Fibroblast of skin of left biceps (primary cell): ENCODE measurements at places on chromosomes 5 and 9.

GRCh38 chr5:50710838-50711237 is 44.4 kb downstream of the PARP8 start:
- no peak for DNase-seq

DNA sequence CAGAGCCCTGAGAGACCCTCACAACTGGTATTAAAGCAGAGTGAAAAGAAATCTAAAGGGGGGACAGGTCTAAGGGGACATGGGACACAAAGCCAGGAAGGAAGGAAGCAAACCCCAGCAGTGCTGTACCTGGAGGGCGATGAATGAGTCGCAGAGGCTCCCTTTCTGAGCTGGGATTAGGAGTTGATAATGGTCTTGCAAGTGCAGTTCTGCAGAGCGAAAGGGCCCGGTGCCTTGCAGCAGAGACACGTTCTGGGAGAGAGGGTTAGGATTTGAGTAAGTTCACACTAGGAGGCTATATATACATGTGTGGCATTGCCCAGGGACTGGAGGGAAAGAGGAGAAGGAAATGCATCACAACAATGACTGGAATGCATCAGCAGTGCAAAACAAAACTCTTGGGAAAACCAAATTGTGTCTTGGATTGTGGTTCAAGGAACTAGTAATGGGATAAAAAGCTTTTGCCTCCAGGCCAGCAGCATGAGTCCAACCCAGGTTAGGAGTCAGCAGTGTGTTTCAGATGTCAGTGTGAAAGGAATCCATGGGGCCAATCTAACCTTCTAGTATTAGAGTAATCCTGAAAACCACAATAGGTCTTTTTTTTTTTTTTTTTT is 38.8 kb upstream of the LIFR start:
- DNase-seq = peak; percentile 59

GRCh38 chr5:134935711-134936602 is 31.0 kb downstream of the PCBD2 start:
- DNase-seq = no peak

DNA sequence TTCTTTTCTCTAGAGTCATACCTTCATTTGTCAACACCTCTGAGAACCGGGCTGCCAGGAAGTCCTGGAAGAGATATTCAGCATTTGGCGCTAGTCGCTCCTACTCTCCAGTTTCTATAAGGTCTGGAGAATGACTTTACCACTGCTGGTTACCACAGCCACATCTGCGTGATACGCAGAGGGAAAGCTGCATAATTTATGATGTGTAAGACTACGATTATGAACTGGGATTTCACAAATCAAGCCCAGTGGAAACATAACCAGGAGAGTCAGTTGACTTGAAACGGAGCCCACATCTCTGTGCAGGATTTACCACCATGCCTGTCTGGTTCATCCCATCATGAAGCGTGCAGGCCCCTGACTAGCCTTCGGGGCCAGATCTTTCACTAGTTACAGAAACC is 72.6 kb downstream of the FGF1 start:
- peak; percentile 98 for DNase-seq

DNA sequence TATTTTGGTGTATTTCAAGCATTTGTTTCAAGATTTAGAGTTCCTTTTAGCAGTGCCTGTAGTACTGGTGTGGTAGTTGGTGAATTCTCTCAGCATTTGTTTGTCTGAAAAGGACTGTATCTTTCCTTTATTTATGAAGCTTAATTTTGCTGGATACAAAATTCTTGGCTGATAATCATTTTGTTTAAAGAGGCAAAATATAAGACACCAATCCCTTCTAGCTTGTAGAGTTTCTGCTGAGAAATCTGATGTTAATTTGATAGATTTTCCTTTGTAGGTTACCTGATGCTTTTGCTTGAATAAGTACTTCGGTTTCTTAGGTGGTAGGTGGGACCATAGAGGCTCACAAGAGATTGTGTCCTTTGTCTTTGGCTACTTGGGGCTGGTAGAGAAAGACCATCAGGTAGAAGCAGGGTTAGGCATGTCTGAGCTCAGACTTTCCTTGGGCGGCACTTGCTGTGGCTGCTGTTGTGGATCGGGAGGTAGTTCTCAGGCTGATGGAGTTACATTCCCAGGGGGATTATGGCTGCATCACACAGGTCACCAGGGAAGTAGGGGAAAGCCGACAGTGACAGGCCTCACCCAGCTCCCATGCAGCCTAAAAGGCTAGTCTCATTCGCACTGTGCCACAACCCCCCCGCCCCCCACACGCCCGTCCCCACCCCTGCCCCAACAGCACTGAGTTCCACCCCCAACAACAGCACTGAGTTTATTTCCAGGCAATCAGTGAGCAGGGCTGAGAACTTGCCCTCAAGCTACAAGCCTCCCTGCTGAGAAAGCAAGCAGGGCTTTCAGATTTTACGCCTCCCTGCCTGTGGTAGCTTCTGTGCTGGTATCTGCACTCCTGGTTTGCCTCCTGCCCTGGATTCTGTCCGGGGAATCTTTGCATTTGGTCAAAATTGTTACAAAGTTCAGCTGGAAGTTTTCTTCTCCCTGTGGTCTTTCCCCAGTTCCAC is 127.1 kb upstream of the GLRA1 start:
- DNase-seq = no peak

- no peak for DNase-seq
Measured at GRCh38 chr9:124480621-124480981, 26.6 kb downstream of the NR5A1 start.

GRCh38 chr5:154199671-154200220 is 9.2 kb downstream of the GALNT10 start:
- no peak for DNase-seq

GRCh38 chr9:109017493-109017892 is 4.2 kb upstream of the CTNNAL1 start:
- DNase-seq = no peak

DNA sequence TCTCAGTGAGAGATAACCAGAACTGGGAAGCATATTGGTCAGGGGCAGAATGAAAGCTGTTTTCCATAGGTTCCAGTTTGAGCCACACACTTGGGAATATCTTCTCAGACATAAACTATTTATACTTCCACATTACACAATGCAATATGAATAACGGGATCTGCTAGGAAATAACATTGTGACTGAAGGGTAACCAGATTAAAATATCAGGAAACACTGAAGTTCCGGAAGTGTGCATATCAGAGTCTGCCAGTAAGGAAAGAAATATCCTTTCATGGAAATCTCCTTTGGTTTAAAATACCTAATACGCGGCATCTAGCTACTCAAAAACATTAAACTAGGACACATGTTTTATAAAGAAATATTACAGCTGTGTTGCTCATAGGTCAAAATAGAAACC is 56.3 kb downstream of the ST8SIA4 start:
- DNase-seq = peak; percentile 46

- DNase-seq = no peak
Measured at GRCh38 chr9:117204971-117205370, 209.9 kb downstream of the ASTN2 start.

- peak; percentile 37 for DNase-seq
Measured at GRCh38 chr5:52787600-52788504, at the start of the genes ITGA1 and PELO. ITGA1 (plus strand) TSS chr5:52787916; CDS start chr5:52788354, 438 bp downstream. PELO (plus strand) TSS chr5:52787916; CDS start chr5:52800395, 12,479 bp downstream.

DNA sequence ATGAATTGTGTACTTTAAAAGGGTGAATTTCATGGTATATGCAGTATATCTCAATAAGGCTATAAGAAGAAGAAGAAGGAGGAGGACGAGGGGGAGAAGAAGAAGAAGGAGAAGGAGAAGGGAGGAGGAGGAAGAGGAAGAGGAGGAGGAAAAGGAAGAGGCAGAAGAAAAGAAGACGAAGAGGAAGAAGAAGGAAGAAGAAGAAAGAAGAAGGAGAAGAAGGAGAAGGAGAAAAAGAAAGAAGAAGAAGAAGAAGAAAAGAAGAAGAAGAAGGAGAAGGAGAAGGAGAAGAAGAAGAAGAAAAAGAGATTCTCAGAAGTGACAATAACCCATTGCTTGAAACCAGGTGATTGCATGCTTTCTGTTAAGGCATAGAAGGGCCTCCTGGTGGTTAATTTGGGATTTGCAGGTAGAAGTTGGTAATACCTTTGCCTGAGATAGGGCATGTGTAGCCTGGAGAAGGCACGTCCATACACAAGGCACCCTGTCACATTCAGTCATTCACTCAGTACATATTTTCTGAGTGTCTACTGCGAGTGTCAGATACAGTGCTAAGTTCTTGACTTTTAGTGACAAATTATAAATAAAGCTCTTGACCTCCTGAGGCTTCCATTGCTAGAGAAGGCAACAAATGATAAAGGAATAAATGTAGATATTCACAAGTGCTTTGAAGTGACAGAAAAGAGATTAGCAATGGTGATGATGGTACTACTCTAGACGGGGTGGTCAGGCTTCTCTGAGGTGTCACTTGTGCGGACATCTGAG is 231.3 kb downstream of the NPR3 start:
- DNase-seq = no peak

GRCh38 chr9:96619491-96620180 is at the start of gene CDC14B:
CDC14B (minus strand) TSS chr9:96619843; CDS start chr9:96619378, 465 bp downstream.
- DNase-seq = peak; percentile 67

- DNase-seq = no peak
Measured at GRCh38 chr5:141149812-141150211, at the start of gene PCDHB6. PCDHB6 (plus strand) TSS chr5:141150057; CDS start chr5:141150258, 201 bp downstream.

- DNase-seq = no peak
Measured at GRCh38 chr5:103244398-103244797, 14.2 kb upstream of the MACIR start.

DNA sequence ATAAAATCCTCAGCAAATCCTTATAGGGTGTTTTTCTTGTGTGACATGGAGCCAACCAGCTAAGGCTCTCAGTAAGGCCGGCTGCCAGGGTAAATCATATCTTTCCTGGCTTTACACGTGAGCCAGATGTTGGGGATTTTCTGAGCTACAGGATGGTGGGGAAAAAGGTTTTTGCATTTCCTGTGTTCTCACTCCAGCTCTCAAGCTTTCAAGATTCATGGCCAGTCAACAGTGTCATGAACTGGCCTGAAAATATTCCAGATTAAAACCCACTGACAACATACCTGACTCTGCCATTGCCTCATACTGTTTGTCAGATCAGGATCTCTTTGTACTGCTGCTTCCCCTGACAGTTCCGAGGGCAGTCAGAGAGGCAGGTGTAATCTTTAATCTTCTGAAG is 306.9 kb downstream of the GLIS3 start:
- DNase-seq = peak; percentile 8

- no peak for DNase-seq
Measured at GRCh38 chr5:132468656-132469379, 21.8 kb downstream of the IRF1 start.

DNA sequence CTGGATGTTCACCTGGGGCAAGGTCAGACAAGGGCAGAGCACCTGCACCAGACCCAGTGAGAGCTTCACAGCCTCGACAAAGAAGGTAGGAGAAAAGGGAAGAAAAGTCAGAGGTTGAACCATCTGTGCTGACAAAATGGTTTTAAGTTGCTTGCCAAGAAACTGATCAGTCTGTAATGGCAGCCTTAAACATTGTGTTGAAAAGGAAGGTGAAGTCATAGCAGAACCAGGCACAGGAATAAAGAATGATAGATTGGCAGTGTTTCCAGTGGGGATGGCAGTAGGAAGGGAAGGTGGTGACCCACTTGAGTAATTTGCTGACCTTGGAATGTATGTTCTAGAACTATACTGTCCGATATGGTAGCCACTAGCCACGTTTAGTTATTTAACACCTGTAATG is 34.2 kb downstream of the HTR4 start:
- DNase-seq = no peak

GRCh38 chr9:99694393-99694792 is 127.3 kb upstream of the NR4A3 start:
- no peak for DNase-seq

DNA sequence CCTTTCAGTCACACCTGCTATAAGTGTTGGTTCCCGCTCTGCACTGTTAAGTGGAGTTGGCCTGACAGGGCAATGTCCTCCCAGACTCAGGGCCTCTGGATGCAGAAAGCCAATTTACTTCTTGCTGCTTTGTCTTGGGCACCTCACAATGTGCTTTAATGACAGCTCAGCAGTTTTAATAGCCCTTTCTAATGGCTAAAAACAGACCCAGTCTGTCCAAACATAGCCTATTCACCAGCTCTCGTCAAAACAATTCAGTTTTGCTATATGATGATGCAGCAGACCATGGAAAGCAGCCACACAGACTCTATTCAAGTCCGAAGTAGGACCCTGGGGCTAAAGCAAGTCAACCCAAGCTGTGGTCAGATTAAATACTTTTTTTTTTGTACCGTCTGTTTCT is 529.1 kb upstream of the SEMA6A start:
- DNase-seq = no peak
